Left colon (tissue), 2 donors: ENCODE measurements at places on chromosomes 11 and 22.

GRCh38 chr11:28108958-28109357 is 770 bp downstream of the METTL15 start:
- DNase-seq = no peak

GRCh38 chr11:71144010-71144409 is 108.4 kb downstream of the SHANK2 start:
- DNase-seq = no peak

DNA sequence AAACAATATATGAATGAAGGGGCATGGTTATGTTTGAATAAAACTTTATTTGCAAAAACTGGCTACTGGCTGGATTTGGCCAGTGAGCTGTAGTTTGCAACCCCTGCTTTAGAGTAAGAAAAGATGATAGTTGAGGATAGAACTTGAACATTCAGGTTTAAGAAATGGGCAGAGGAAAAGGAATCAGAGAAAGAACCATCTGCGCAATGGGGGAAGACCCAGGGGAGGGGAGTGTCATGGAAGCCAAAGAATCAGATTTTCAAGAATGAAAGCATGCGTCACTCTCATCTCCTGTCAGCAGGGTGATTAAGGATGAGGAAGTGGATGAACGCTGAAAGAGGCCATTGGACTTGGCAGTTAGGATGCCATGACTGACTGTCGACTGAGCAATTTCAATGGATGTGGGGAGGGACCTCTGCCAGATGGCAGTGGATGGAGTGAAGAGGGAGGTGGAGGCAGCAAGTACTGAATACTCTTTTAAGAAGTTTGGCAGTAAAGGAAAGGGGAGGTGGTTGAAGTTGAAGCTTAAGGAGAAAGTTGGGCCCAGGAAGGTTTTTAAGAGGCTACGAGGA is 21.2 kb downstream of the FAT3 start:
- DNase-seq = no peak

- DNase-seq = no peak
Observed at GRCh38 chr11:87779276-87780067, 395.8 kb downstream of the RAB38 start.

- no peak for DNase-seq
Observed at GRCh38 chr11:77866336-77866735, 45.4 kb downstream of the AAMDC start.

GRCh38 chr22:44855855-44856254 is 103.5 kb downstream of the ARHGAP8 start:
- DNase-seq = no peak

- DNase-seq = no peak
Observed at GRCh38 chr22:35064664-35065063, 1.3 kb upstream of the ISX start.

DNA sequence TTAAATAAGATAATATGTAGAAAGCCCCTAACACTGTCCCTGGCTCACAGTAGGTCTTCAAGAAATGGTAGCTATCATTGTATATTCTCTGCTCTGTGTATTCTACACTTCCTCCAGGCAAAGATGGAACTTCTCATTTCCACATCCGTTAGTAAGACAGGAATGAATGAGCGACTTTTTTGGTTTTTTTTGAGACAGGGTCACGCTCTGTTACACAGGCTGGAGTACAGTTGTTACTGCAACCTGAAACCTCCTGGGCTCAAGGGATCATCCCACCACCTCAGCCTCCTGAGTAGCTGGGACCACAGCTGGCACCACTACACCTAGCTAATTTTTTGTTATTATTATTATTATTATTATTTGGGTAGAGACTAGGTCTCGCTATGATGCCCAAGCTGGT is 2.3 kb upstream of the CLPB start:
- DNase-seq = no peak

- DNase-seq = no peak
Observed at GRCh38 chr11:118892514-118892913, 8.8 kb downstream of the CXCR5 start.

- no peak for DNase-seq
Observed at GRCh38 chr11:125202362-125202880, 37.9 kb downstream of the PKNOX2 start.

DNA sequence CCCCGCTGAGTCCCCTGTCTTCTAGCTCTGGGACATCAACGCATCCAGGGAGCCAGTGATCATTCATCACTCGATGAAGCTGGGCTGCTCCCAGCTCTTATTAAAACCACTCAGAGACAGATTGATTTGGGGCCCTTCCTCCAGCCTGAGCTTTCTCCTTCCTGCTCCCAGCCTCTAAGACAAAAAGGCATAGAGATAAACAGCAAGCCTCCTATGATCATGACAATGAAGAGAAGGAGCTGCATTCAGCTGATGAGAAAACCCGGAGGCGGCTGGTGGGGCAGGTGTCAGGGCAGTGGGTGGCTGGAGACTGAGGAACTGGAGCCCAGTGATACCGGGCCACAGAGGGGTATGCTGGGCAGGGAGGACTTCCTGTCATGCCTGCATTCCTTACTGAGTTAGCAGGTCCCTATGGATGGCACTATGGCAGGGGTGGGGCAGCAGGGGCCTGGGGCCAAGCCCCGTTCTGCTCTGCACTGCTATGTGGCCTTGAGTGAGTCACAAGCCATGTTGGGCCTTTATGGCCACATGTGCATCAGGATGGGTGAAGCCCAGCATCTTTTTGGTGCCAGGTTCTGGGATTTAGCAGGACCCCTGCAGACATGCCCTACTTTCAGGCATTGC is 20.2 kb downstream of the PVALB start:
- DNase-seq = no peak

- DNase-seq = no peak
Observed at GRCh38 chr22:50010676-50011446, 1.7 kb downstream of the IL17REL start.

- DNase-seq = no peak
Observed at GRCh38 chr11:119518746-119519730, 96.1 kb upstream of the THY1 start.
